ENCODE measurements at places on chromosomes 7 and 10.

DNA sequence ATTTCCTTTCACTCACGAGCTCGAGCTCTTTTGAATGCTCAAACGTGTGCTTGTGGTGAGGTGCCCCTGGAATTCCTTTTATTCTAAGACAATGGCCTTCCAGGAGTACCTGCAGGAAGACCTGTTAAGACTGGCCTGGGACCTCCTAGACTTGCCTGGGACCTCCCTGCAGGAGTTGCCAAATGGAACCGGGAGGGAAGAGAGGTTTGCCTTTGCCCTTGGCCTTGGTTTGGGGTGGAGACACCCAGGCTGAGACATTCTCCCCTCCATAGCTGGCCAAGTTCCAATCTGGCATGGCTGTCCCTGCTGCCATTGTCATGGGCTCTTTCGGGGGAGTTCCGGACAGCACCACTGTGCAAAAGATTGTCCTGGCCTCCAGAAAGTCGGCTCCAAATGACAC is 39.7 kb downstream of the DNAJB12 start:
- DNase-seq, result no peak

GRCh38 chr10:86001521-86001920 is 365.1 kb downstream of the GRID1 start:
- DNase-seq, result no peak

DNA sequence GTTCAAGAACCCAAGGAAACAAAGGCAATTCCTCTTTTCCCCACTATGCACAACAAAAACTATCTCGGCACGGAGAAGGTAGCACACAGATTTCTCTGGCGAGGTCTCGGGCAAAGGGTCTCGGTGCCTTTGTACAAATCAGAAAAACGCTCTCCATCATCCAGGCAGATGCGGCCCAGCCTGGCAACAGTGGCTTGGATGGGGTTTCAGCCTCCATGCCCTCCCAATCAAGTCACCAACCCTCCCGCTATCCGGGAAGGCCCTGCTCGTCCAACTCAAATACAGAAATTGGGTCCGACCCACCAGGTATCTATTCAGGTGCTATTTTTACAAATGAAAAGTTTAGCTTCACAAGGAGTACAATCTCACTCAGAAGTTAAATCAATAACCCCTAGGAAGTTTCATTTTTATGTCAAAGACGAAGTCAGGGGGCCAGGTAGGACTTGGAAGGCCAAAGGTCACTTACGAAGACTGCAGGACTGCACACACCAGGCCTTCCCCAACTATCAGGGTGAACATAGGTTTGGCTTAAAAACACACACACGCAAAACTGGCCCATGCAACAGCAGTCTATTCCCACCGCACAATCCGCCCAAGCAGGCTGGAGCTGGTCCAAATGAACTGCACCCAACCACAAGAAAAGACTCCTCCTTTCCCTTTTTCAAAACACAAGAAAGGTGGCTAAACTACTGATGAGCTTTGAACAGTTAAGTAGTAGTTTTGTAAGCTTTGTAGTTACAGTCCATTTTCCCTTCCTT is 43.0 kb downstream of the GNA12 start:
- no peak for DNase-seq

DNA sequence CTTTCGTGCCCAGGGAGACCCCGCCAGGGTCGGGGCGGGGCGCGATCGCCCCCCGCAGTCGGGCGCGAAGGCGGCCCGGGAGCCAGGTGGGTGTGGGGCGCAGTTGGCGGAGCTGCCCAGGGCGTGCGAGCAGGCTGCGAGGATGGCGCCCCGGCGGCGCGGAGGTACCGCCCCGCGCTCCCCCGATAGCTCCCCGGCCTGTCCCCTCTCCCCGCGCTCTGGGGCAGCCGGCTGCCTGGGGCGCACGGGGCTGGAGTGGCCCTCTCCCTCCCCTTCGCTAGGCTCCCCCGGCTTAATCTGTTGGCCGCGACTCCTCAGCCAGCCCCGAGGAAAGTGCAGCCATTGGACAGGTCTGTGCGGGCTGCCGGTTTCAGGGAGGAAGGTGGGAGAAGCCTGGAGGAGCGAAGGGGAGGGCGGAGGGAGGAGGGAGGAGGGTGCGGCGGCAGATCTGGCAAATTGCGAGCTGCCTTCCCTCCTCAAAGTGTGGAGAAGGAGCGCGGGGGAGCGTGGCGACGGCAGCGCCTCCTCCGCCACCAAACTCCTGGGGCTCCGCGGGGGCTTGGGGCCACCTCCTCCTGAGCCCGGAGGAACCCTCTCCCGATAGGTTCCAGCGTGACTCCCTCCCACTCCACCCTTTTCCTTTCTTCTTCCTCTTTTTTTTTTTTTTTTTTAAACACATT is 361 bp upstream of the PLXDC2 start:
- peak; percentile 9 for DNase-seq

- DNase-seq, result no peak
Observed at GRCh38 chr7:926061-927030, 28.1 kb downstream of the ADAP1 start.

DNA sequence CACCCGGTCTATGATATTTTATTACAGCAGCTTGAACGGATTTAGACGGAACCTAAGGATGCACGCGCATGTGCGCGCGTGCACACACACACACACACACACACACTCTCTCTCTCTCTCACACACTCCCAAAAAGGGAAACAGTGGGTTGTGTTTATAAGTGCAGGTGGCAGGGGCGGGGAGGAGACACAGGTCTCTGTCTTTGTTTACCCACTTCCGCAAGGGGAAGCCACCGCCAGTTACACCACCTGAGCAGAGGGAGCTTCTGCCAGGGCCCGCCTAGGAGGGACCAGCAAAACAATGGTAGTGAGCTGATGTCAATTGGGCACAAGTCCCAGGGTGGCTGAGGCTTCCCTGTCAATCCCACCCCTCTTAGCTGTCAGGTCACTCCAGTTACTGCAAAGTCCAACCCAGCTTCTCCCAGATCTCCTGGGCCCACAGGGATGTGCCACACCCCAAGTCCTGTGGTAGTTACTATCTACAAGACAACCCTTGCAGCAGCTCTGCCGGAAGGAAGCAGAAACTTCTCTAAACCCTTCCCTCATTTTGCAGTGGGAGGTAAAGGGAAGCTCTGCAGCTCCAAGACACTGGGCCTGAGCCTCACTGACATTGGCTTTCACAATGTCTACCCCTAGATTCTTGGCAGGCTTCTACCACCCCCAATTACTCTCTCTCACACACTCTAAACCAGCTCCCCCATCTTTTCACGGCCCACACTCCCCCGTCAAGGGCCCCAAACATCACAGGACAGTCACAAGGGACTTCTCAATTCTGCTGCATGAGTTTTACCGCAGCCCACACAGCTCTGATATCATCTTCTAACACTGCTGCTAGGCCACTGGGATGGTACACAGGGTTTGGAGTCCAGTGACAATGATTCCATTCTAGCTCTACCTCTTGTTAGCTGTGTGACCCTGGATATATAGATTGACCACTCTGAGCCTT is 17.6 kb downstream of the ANXA11 start:
- peak; percentile 65 for DNase-seq

- no peak for DNase-seq
Observed at GRCh38 chr7:156919132-156919713, 26.2 kb upstream of the LMBR1 start.

- no peak for DNase-seq
Observed at GRCh38 chr10:32317795-32318357, 29.1 kb downstream of the EPC1 start.

DNA sequence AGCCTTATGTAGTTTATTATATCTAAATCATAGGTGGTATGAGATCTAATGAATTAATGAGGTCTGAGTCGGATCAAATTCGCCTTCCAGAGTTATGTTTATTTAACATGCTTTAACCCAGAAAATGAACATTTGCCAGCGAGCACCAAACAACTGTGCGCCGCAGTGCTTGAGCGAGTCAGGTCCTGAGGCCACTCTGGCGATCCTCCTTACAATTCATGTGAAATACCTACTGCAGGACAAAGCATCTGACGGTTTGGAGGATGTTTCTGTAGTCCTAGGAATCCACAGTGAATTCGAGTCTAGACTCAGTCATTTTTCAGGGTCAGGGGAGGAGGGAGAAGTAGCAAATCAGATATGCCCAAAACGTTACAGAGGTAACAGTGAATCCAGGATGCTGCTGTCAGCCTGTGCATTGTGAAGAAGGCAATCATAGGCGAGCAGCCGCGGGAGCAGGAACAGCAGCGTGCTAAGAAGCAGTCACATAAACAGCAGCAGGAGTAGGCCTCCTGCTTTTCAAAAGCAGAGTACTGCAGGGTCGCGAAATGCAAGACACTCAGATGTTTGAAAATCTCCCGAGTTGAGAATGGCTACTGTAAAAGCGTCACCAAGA is 120.2 kb downstream of the CACNB2 start:
- DNase-seq, result no peak

DNA sequence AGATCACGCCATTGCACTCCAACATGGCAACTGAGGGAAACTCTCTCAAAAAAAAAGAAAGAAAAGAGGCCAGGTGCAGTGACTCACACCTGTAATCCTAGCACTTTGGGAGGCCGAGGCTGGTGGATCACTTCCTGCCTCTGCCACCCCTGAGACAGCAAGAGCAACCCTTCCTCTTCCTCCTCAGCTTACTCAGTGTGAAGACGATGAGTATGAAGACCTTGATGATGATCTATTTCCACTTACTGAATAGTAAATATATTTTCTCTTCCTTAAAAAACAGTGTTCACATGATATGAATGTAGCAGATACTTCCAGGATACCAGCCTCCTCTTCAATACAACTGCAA is 2.1 kb upstream of the ZKSCAN1 start:
- peak; percentile 16 for DNase-seq

DNA sequence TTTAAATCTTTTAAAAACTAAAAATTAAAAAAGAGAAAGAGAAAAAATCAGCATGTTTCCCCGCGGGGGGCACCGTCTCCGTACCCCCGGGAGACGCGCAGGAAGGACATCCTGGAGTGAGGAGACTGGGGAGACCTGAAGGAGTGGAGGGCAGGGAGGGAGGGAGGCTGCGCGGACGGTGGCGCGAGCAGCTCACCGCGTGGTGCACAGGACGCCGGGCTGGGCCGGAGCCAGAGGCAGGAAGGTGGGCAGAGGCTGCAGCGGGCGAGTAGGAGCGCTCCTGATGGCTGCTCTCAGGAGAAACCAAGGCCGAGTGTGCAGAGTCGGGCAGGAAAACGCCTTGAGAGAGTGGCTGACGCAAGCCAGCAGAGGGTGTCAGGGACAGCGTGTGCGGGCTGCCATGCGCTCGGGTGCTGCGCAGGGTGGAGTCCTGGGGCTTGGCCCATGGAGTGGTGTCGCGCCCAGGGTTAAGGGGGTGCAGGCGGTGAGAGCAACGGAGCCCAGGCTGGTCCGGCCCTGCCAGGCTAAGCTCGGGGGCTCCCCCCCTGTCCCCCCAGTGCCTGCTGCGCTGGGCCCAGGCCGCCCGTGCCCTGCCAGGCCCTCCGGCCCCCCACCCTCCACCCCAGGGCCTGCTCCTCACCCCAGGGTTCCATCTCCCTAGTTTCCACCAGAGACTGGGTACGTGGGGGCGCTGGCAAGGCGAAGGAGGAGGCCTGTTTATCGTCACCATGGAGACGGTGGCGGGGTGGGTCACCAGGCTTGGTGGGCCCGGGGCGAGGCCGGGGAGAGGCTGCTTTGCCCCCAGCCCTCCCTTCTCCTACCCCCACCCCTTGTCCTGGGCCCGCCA is 28.9 kb upstream of the FXYD4 start:
- no peak for DNase-seq

DNA sequence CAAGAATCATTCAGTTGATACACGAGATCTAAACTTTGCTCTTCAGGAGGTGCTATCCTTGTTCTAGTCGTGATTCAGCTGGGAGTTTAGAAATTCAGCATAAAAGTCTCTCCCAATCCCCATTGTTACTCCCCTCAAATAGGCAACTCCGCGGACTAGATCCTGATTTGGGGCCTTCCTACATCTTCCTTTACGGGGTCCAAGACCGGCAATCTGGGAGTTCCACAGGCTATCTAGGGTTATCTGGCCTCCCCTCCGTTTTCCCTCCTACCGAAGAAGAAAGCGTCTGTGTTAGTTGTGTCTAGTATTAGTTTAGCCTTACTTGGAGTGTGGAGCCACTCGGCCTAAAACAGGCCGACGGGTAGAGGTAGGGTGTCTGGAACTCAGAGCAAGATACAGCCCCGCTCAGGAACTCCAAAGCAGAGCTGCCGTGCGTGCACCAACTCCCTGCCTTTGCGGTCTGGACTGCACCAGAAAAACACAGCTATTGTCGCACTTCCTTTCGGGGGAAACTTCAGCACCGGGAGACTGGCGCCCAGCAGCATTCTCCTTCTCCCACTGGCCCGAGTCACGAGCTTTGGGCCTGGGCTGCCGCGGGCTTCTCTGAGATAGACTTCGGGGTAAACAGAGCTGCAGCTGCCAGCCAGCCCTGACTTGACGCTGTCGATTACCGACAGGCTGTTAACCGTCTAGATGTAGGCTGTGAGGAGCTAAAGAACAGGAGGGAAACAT is 1.5 kb upstream of the DLX5 start:
- no peak for DNase-seq

GRCh38 chr10:35640474-35640873 is 1.6 kb downstream of the FZD8 start:
- peak; percentile 55 for DNase-seq

DNA sequence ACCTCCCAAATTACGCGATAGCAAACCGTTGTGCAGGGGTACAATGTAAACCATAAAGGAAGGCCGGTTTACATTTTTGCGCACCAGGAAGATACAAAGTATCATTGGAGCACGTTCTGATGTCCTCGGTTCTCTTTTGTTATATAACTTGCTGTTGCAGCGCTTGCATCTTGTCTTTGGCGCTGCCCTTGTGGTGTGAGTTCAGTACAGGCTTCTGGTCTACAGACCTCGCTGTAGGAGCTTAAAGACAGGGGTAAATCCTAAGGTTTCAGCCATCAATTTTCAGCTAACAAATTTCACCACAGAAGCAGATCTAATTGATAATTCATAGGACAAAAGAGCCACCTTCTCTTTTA is 1.5 kb upstream of the MKX start:
- DNase-seq, result no peak

DNA sequence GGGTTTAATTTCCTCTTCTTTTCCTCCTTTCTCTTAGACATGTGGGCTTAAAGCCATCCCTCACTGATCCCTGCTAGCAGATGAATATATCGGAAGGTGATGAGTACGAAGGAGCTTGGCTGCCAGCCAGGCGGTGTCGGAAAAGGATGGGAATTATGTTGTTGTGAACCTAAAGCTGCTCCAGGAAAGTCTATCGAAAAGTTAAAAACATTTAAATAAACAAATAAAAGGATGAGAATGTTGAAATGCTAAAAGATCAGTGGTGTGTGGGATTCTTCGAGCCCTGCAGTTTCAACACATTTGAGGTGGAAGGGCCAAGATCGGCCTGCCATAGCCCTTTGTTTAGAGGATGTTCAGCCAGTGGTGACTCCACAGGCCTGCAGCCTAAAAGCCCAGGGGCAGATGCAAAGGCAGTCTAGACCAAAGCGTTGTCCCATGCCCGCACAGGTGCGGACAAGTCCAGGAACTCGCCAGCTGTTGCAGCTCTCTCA is 107.9 kb downstream of the JCAD start:
- DNase-seq, result no peak
